ENCODE measurements at places on chromosomes 13 and 19.
A peak's percentile ranks its signal among the peaks of the same experiment; 100 is the strongest.

DNA sequence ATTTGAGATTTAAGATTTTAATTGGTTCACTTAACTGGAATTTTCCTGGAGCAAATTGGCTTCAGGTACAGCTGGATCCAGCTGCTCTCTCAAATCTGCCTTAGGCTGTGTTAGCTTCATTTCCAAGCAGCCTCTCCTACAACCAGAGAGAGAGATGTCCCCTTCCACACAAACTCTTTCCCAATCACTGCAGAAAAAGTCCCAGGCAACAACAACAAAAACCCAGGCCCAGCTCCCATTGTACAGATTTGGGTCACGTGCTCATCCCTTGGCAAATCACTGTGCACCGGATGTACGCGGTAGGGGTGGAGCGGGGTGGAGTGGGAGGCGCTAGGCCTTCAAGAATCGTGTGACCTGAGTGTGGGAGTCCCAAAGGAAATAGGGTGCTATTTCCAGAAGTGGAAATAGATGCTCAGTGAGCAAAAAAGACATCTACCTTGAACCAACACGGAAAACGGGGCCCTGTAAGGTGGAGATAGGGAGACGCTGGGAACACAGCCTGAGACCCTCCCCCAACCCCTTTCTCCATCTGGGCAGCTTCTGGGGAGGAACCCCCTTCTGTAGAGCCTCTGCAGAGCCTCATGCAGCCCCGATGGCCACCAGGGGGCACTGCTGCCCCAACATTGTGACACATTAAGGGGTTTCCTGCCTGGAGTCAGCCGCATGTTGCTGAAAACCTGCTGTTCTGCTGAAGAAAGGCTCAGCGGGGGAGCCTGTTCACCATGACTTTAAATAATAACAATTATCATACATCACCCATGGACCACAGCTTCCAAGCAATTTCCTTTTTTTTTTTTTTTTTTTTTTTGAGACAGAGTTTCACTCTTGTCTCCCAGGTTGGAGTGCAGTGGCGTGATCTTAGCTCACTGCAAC is 25.4 kb downstream of the HPN start:
- DNase-seq: peak; percentile 96

- DNase-seq: no peak
Measured at GRCh38 chr13:76267216-76267615, 619.0 kb downstream of the KCTD12 start.

GRCh38 chr13:76610819-76611415 is 275.3 kb downstream of the KCTD12 start:
- DNase-seq: no peak

GRCh38 chr19:38441657-38442348 is 8.3 kb downstream of the RYR1 start:
- no peak for DNase-seq

GRCh38 chr19:42078538-42079275 is 2.7 kb downstream of the ZNF574 start:
- DNase-seq: no peak

DNA sequence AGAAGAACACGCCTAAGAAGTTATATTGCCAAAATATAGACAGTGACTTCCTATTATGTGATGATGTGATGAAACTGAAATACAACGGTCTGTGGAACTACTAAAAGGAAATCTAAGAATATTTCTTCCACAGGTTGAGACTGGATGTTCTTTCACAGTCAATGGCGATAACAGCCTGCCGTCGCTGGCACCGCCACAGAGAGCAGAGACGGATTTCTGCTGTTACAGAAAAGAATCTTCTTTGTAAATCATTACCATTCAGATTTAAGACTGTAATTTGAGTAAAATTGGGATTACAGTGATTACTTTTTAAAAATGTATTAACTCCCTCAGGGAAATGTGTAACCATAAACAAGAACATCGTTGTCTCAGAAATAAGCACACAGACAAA is 100.8 kb downstream of the TUBGCP3 start:
- DNase-seq: no peak

- peak; percentile 29 for DNase-seq
Measured at GRCh38 chr13:39777527-39778061, 122.1 kb downstream of the COG6 start.

DNA sequence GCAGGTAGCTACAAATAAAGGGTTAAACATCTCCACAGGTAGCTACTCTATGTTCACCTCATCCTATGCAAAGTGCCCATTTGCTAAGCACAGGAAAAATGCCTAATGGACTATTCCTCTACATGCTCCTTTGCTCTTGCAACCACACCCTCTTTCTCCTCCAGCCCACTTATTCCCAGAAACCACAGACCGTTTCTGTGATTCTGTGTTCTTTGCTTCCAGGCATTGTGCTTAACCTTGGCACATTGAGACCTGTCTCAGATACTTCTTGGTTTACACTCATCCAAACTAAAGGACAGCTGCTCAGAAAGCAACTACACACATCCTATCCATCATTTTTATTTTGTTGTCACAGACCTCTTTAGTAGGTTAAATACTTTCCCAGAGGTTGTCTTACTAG is 785.0 kb upstream of the MIR17HG start:
- no peak for DNase-seq

- DNase-seq: no peak
Measured at GRCh38 chr19:17457616-17458015, 3.1 kb downstream of the NXNL1 start.
